Kidney capillary endothelial cell (primary cell): ENCODE measurements at places on chromosomes 5 and 9.

GRCh38 chr5:175851311-175851710 lies 20.1 kb upstream of the CPLX2 start:
- DNase-seq: no peak

DNA sequence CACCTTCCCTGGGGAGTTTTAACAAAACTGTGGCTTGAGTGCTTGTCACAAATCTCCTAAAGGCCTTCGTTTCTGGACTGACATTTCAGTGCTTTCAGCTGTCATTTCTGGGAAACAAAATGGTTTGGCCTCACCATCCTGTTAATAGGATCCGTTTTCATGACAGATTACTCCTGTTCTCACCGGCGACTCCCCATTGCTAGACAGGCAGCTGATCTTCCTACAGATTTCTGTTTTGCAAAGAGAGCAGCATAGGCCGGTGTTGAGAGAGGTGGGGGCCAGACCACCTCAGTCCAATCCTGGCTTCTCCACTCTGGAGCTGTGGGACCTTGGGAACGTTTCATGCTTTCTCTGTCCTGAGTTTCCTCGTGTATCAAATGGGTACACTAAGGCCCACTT lies 75.5 kb upstream of the OTULINL start:
- no peak for DNase-seq

DNA sequence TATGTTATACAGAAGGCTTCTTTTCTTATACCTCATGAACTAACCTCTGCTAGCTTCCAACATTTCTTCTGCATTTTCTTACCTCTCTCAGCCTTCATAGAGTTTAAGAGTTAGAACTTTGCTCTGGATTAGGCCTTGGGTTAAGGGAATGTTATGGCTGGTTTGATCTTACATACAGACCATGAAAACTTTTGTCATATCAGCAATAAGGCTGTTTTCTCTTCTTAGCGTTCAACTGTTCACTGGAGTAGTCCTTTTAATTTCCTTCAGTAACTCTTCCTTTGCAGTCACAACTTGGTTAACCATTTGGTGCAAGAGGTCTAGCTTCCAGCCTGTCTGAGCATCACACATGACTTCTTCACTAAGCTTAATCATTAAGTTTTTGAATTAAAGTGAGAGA lies 329.0 kb upstream of the CCNG1 start:
- no peak for DNase-seq

DNA sequence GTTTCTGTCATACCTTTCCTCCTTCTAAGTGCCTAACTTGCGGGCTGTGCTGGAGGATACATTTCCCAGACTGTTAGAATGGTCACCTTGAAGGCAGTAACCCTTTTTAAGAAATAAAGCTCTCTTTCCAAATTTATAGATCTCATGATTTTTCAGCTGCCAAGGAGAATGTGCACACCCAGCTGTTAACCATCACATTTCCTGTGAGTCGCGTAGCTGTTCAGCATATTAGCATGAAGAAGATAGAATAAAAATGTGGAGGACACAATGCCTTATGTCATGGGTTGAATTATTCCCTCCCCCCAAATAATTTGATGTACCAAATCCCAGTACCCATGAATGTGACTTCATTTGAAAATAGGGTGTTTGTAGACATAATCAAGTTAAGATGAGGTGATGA lies 729.4 kb downstream of the MTRR start:
- DNase-seq: no peak

GRCh38 chr5:111398013-111398412 lies 114.3 kb downstream of the STARD4 start:
- no peak for DNase-seq

- no peak for DNase-seq
Measured at GRCh38 chr9:90420211-90420610, 222.4 kb downstream of the DIRAS2 start.

DNA sequence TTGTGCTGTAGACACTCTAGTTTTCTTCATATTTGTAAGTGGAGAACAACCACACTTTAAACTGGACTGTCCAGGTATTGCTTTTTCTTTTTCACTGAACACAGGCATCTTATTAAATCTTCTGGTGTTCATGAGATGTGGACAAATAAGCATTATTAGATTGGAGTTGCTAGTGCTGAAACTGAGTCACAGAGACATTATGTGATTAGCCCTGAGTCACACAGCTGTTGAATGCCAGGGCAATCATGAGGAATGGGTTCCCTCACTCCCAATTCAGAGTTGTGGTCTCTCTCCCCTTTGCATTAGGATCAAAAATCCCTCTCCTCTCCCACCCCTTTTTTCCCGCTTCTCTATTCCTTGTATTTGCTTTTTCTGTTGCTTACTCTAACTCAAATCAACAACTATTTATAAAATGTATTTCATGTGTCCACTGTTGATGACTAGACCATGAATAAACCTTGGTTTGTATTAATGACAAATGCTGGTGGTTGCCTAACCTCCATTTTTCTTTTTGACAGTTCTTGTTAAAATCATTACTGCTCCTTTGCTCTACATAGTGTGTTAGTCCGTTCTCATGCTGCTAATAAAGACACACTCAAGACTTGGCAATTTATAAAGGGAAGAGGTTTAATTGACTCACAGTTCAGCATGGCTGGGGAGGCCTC lies 738.2 kb downstream of the BRINP1 start:
- no peak for DNase-seq

DNA sequence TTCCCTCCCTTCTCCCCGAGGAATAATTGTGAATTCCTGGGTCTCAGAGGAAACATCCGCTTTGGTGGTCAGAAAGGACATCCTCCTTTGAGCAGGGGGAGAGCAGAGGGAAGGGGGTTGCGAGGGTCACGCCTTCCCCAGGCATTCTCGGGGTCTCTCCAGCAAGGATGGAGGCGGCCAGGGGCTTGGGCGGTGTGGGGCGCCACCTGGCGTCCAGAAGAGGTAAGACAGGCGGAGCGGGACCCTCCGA lies 129.1 kb downstream of the KCNIP1 start:
- DNase-seq: no peak

GRCh38 chr5:103674251-103674650 lies 111.7 kb upstream of the NUDT12 start:
- no peak for DNase-seq

GRCh38 chr9:75570538-75570937 lies 319.9 kb upstream of the PCSK5 start:
- no peak for DNase-seq

DNA sequence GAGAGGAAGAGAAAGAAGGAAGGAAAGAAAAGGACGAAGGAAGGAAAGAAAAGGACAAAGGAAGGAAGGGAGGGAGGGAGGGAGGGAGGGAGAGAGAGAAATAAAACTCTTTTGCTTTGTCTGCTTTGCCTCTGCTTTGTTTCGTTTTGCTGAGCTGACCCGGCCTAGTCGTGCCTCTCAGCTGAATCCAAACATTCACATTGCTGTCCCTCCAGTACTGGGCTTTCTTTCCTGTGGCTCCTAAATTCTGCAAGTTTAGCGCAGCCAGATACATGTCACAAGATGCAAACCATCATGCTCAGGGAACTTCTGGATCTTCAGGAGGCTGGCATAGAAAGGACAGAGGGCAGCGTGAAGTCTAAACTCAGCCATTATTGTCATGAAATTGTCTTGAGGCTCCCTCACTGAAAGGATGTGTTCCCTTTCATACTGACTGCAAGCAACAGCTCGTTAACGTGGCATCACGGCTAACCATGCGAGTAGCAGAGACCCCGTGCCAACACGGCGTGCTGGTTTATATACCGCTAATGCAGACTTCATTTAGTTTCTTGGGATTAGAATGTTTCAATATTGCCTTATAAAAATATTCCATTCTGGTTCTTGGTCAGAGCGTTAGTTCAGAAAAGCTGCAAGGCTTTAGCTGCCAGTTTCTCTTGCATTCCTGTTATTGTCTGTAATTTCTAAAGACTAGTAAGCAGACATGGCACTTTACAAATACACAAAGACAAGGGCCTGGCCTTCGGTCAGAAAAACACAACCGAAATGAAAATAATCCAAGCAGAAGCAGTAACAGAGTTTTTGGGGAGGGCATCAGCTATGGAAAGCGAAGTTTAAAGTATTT lies 94.2 kb downstream of the TMEM174 start:
- no peak for DNase-seq

DNA sequence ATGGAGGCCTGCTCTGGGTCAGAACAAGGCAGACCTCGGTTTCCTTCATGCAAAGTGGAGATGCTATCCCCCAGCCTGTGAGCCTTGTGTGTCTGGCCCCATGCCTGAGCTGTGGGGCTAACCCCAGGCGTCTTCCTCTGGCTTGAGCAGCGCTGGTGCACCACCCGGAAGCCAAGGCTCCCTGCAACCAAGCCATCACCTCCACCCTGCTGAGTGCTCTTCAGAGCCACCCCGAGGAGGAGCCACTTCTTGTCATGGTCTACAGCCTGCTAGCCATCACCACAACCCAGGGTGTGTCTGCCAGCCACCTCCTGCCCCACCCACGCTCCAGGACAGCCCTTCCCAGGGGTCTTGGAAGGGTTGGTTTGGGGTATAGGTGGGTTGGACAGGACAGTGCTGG lies 16.2 kb downstream of the REXO4 start:
- DNase-seq: no peak

GRCh38 chr5:5726401-5726800 lies 303.9 kb downstream of the ICE1 start:
- no peak for DNase-seq

DNA sequence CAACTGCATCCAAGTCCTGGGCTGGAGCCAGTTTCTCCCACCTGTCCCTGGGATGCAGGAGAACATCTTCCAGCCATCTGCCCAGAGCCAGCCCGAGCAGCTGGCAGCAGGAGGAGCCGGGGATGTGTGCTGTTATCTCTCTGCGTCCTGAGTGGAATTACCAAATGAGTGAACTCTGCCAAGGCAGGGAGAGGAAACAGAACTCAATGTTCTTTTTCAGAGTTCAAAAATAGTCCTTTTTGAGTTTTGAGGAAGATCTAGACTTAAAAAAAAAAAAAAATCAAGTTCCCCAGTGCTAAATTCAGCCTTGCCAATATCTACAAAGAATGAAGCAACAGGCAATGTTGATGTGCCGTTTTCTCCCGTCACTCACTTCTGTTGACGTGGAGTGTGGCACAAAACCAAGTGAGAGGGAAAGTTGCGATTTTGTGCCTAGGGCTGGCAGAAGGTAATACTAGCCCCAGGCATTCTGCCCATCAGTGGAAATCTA lies 56.2 kb downstream of the TMOD1 start:
- no peak for DNase-seq

DNA sequence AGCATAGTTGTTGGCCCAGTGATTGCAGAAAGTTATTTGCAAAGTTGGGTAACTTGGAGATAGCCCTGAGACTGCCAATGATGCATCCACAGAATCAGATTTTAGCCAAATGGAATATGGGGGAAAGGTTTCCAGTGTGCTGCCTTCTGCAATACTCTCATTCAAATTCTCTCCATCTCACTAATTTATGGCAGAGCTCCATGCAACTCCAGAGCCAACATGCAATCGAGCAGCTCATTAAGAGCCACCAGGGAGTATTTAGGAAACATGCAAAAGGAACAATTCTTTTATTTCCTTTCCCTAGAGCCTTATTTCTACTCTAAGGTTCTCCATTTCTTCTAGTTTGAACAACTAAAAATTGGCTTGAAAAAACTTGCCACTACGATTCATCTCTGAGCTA lies 135.9 kb upstream of the MARCHF11 start:
- DNase-seq: no peak

GRCh38 chr9:127397646-127398274 lies 791 bp downstream of the SLC2A8 start:
- peak; percentile 26 for DNase-seq

GRCh38 chr5:128693764-128694163 lies 155.7 kb upstream of the FBN2 start:
- no peak for DNase-seq

GRCh38 chr5:149177911-149178565 lies 36.7 kb downstream of the ABLIM3 start:
- no peak for DNase-seq

DNA sequence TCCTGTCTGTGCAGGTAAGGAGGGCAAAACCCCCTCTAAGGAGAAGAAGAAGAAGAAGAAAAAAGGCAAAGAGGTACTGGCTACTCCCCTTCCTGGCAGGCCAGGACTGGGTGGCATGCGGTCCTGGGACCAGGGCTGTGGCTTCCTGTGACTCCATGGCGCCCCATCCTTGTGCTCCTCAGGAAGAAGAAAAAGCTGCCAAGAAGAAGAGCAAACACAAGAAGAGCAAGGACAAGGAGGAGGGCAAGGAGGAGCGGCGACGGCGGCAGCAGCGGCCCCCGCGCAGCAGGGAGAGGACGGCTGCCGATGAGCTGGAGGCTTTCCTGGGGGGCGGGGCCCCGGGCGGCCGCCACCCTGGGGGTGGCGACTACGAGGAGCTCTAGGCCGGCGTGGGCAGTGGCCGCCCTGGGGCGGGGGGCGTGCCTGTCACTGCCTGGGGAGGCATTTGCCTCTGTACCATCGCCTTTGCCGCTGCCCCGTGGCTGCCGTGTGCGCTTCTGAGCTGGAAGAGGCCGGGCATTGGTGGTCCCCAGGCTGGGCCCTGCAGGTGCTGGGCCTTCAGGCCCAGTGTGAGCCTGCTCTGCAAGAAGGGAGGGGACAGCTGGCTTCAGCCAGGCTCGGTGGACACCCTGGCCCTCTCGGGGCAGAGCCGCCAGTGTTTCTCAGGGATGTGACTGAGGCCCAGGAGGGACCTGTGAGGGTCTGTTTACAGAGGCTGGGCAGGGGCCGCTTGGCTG lies 2.0 kb upstream of the AJM1 start:
- no peak for DNase-seq

DNA sequence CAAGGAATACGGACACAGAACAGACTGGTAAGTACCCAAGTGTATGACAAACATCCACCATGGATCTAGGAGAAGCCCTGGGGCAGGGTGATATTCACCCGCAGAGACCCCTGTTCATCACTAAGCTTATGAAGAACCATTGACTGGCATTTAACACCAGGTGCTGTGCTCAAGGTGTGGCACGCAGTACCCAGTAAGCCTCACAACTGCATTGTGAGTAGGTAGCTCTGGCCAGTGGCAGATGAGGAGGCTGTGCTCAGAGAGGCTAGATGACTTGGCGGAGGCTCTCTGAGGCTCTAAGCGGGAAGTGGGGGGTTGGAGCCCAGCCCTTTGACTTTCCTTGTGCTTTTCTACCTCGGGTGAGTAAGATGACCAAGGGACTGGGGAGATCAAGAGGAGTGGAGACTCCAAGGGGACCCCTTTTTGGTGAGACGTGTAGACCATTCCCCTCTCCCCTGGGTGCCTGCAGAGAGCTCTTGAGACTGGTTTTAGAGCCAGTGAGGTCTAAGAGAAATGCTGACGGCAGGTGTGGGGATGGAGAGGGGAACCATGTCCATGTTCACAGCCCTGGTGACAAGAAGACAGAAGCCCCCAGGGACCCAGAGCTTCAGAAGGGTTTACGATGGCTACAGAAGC lies 70.8 kb downstream of the IL6ST start:
- DNase-seq: no peak

DNA sequence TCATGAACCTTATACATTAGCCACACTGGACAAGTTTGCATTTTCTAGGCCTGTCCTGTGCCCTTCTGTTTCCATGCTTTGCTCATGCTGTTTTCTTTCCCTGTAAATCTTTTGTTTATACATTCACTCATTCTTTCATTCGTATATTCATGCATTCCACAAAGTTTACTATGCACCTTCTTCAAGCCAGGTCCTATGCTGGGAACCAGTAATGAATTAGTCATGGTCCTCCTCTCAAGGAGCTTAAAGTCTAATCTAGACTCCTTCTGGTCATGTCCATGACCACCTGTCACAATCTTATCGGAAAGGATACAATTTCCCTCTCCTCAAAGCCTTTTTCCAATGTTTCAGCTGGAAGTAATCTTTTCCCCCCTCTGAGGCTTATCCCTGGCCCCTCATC lies 9.1 kb upstream of the XPA start:
- no peak for DNase-seq
